ENCODE measurements at places on chromosomes 3 and 15. TPM values are rescaled to one million over a fixed set of nuclear protein-coding genes. Genes with fewer than 3 reads are reported as not detected.

GRCh38 chr15:59644756-59645155 is 12.6 kb downstream of the GTF2A2 start:
- no peak for DNase-seq
- H3K4me3 ChIP-seq: no peak overlapping the region
- H3K4me1 ChIP-seq: no peaks in the 10 kb centered on the region
- H3K27me3 ChIP-seq: no peaks in the 10 kb centered on the region
- peaks cover 62% of the 10 kb centered on the region for H3K36me3 ChIP-seq

CLRN1 gene
- polyA plus RNA-seq: not detected

CLN6 gene
- 2.4 TPM for polyA plus RNA-seq

DNA sequence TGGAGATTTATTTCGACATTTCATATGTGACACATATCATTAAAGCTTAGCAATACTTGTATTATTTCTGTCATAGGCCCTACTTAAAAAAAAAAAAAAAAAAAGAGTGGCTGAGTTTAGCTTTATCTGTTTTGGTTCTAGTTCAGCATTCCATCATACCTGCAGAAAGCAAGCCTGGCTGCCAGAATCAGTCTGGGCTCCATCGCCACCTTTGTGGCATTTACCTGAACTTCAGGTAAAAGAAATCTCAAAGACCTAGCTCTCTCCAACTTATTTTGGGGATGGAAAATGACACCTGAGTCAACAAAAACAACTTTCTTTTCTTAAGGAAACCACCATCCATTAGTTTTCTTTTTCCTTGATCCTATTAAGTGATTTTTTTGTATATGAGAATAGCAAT is 82.1 kb downstream of the NEK10 start:
- H3K4me3 ChIP-seq: no peak overlapping the region
- no peaks in the 10 kb centered on the region for H3K4me1 ChIP-seq
- H3K27me3 ChIP-seq: peaks cover 1% of the 10 kb centered on the region
- no peak overlapping the region for H3K27ac ChIP-seq

GRCh38 chr15:62382046-62382445 is 217.0 kb upstream of the C2CD4B start:
- no peak overlapping the region for H3K27ac ChIP-seq
- H3K4me1 ChIP-seq: peaks cover 2% of the 10 kb centered on the region
- H3K4me3 ChIP-seq: no peak overlapping the region
- H3K27me3 ChIP-seq: peaks cover 28% of the 10 kb centered on the region
- H3K36me3 ChIP-seq: no peaks in the 10 kb centered on the region
- DNase-seq: no peak

- H3K36me3 ChIP-seq: no peaks in the 10 kb centered on the region
- no peak overlapping the region for H3K4me3 ChIP-seq
- no peaks in the 10 kb centered on the region for H3K27me3 ChIP-seq
- no peak overlapping the region for H3K27ac ChIP-seq
- DNase-seq: no peak
Observed at GRCh38 chr3:37308247-37308646, 133.9 kb upstream of the LRRFIP2 start.

FOXL2NB gene
- not detected for polyA plus RNA-seq

DNA sequence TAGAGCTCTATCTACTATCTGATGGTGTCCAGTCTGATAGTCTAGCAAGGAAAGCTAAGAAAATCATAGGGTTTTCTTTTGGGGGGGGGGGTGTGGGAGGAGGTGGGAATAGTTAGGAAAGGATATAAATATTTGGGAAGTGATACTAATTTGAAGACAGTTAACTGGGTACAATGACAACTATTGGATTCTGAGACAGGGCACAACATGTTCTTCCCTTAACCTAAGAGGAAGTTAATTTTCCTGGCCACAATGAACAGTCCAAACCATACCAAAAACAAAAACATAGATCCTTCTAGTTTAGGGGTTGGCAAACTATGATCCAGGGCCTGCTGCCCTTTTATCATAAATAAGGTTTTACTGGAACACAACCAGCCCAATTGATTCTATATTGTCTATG is 10.0 kb upstream of the HCLS1 start:
- DNase-seq: no peak
- H3K27ac ChIP-seq: no peak overlapping the region
- no peaks in the 10 kb centered on the region for H3K4me1 ChIP-seq
- H3K36me3 ChIP-seq: peaks cover 11% of the 10 kb centered on the region

DNA sequence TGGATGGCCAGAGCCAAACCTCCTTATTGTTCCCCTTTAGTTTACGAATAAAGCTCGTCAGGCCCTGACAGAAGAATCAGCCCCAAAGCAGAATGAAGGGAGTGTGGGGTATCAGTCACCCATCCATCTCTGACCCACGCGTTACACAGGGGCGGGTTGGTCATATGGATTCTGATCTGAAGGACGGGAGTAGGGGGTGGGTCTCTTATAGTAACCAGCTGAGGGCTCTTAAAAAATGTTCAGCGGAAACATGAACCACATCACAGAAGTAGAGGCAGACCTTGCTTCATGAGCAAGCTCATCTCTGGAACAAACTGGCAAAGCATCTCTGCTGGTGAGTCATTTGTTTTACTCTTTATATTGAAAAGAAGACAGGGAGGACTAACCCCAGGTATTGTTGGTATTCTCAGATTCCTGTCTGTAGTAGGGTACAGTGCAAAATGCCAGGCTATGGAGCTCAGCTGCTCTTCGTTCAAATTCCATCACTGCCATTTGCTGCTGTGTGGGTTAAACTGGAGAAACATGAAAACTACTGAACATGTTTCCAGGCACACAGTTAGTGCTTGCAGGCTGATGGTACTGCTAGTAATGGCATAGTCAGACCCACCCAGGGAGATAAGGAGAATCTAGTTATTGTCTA is at the start of gene CXCR6:
CXCR6 (plus strand) TSS at position 258 of the 640 bp plus-strand sequence. CDS start 3,018 bp downstream, outside the sequence.
- H3K36me3 ChIP-seq: peaks cover 48% of the 10 kb centered on the region
- H3K27me3 ChIP-seq: no peaks in the 10 kb centered on the region
- H3K27ac ChIP-seq: peak within 1 kb of the TSS; percentile 55
- peak; percentile 41 for DNase-seq
- peak within 1 kb of the TSS; percentile 74 for H3K4me3 ChIP-seq
- H3K4me1 ChIP-seq: peaks cover 17% of the 10 kb centered on the region

DNA sequence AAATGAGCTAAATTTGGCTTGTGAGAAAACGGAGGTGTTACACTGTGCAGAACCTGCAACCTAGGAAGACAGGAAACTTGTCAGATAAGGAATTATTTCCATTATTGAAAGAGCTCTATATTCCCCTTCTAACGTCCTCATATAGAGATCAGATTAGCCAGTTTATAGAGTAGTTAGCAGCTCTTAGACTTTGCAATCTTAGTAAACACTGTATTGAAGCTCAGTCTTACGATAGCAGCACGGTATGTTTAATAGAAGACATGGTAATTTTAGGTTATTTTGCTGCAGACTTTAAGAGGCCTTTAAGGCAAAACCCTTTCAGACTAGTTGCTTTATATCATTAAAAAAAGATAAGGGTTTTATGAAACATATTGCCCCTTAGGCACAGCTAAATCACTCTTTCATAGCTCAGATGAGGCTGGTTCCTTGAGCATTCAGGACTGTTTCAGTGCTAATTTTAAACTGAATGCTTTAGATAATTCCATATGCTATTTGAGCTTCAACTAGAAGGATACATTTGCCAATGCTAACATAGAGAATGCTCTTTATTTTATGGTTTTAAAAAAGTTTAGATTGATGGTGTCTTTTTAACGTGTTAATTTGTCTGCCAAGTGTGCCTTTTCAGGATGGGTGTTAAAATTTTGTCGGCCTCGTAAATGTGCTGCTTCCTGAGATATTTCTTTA is 234.3 kb downstream of the PYDC2 start:
- DNase-seq: no peak
- H3K27ac ChIP-seq: no peak overlapping the region
- H3K4me1 ChIP-seq: no peaks in the 10 kb centered on the region
- no peaks in the 10 kb centered on the region for H3K36me3 ChIP-seq
- H3K4me3 ChIP-seq: no peak overlapping the region

- H3K4me1 ChIP-seq: peaks cover 72% of the 10 kb centered on the region
- no peaks in the 10 kb centered on the region for H3K27me3 ChIP-seq
- no peaks in the 10 kb centered on the region for H3K36me3 ChIP-seq
- no peak overlapping the region for H3K4me3 ChIP-seq
- H3K27ac ChIP-seq: no peak overlapping the region
- DNase-seq: no peak
Observed at GRCh38 chr15:72487070-72487797, 13.1 kb downstream of the ARIH1 start.

MNS1 gene
- polyA plus RNA-seq: not detected

- H3K36me3 ChIP-seq: no peaks in the 10 kb centered on the region
- no peak overlapping the region for H3K4me3 ChIP-seq
- H3K27ac ChIP-seq: no peak overlapping the region
- H3K4me1 ChIP-seq: no peaks in the 10 kb centered on the region
- no peak for DNase-seq
- H3K27me3 ChIP-seq: no peaks in the 10 kb centered on the region
Observed at GRCh38 chr15:57344282-57344681, 32.0 kb upstream of the CGNL1 start.

SLC28A2 gene
- not detected for polyA plus RNA-seq

GRCh38 chr3:95459706-95460105 is 1354.7 kb upstream of the EPHA6 start:
- no peaks in the 10 kb centered on the region for H3K27me3 ChIP-seq
- H3K4me1 ChIP-seq: no peaks in the 10 kb centered on the region
- no peak overlapping the region for H3K27ac ChIP-seq
- no peaks in the 10 kb centered on the region for H3K36me3 ChIP-seq
- no peak overlapping the region for H3K4me3 ChIP-seq

DNA sequence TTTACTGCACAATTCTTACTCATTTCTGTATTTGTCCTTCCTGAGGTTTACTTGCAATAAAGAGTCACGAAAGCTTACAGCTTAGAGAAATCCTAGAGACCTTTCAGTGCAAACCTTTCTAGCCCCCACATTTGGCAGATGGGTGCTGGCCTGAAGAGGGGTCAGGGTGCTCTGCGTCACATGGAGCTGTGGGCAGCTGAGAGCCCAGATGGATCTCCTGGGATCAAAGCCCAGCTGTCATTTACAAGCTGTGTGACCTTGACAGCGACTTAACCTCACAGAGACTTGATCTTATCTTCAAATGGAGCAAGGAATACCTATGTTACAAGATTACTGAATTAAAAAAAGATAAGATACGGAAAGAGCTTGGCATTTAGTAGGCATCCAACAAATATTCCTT is 24.0 kb upstream of the RAF1 start:
- H3K4me3 ChIP-seq: no peak overlapping the region
- DNase-seq: no peak
- no peak overlapping the region for H3K27ac ChIP-seq

DNA sequence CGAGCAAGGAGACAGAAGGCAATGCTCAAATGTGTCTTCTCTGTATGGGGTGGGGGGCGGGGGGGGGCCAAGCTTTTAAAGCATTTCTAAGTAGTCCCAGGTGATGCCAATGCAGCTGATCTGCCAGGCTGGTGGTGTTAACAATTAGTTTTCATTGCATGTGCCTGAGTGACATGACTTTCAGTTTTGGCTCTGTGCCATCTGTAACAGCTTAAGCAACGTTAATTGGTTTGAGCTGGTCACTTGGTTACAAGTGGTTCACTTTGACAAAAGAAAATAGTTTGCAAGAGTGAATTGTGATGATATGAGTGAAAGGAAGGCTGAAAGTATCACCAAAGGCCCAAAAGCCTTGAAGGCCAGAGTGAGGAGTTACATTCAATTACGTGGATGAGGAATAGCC is 26.4 kb upstream of the LRIG1 start:
- H3K36me3 ChIP-seq: no peaks in the 10 kb centered on the region
- H3K27me3 ChIP-seq: peaks cover 17% of the 10 kb centered on the region
- H3K4me3 ChIP-seq: no peak overlapping the region
- no peak overlapping the region for H3K27ac ChIP-seq
- H3K4me1 ChIP-seq: no peaks in the 10 kb centered on the region

DNA sequence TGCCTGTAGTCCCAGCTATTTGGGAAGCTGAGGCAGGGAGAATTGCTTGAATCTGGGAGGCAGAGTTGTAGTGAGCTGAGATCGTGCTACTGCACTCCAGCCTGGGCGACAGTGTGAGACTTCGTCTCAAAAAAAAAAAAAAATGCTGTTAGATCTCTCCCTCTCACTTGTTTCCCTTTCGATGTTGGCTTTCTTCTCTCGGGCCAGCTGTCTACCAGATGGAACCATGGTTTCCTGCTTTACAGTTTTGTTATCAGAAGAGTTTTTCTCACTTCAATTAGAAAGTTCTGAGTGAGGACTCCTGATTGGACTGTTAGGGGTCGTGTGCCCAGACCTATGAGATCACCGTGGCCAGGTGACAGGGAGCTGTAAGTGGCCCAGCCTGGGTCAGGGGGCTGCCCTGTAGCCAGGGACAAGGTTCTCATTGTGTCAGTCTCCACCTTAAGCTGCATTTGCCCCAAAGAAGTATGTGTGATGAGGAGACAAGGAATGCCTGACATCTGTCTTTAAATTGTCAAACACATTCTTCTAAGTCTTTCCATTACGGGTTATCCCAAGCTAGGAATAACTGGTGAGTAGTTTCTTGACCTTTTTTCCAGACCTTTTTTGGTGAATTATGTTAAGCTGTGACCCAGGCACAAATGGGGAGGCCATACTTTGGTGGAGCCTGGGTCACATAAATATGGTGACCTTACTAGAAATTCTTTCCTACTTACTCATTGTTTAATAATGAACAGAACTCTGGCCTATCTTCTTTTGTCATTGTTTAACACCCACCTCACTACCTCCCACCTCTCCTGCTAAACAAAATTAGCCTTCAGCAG is 25.2 kb downstream of the SNAPC5 start:
- H3K4me3 ChIP-seq: peak overlapping the region; percentile 72
- H3K36me3 ChIP-seq: no peaks in the 10 kb centered on the region
- DNase-seq: peak; percentile 73
- H3K27me3 ChIP-seq: no peaks in the 10 kb centered on the region
- peaks cover 32% of the 10 kb centered on the region for H3K4me1 ChIP-seq

GRCh38 chr15:73395671-73396070 is 26.9 kb upstream of the HCN4 start:
- H3K4me3 ChIP-seq: no peak overlapping the region
- H3K27ac ChIP-seq: no peak overlapping the region
- H3K4me1 ChIP-seq: no peaks in the 10 kb centered on the region
- H3K36me3 ChIP-seq: no peaks in the 10 kb centered on the region
- DNase-seq: no peak

- no peak overlapping the region for H3K4me3 ChIP-seq
- no peak for DNase-seq
- peaks cover 10% of the 10 kb centered on the region for H3K4me1 ChIP-seq
- H3K36me3 ChIP-seq: no peaks in the 10 kb centered on the region
- H3K27me3 ChIP-seq: no peaks in the 10 kb centered on the region
- H3K27ac ChIP-seq: no peak overlapping the region
Observed at GRCh38 chr3:125163739-125164601, 48.6 kb downstream of the SLC12A8 start.

- no peaks in the 10 kb centered on the region for H3K4me1 ChIP-seq
- H3K36me3 ChIP-seq: no peaks in the 10 kb centered on the region
- no peak for DNase-seq
- H3K27ac ChIP-seq: no peak overlapping the region
- H3K4me3 ChIP-seq: no peak overlapping the region
Observed at GRCh38 chr3:21294768-21295167, 456.2 kb downstream of the ZNF385D start.

ITGA11 gene
- 0.02 TPM for polyA plus RNA-seq

- no peaks in the 10 kb centered on the region for H3K36me3 ChIP-seq
- no peak overlapping the region for H3K27ac ChIP-seq
- no peak overlapping the region for H3K4me3 ChIP-seq
- no peaks in the 10 kb centered on the region for H3K27me3 ChIP-seq
- peaks cover 16% of the 10 kb centered on the region for H3K4me1 ChIP-seq
- no peak for DNase-seq
Observed at GRCh38 chr15:36596915-36597314, 17.5 kb downstream of the CDIN1 start.

ROPN1 gene
- not detected for polyA plus RNA-seq
